Osteoblast (primary cell): ENCODE measurements at places on chromosomes 3 and 15.

DNA sequence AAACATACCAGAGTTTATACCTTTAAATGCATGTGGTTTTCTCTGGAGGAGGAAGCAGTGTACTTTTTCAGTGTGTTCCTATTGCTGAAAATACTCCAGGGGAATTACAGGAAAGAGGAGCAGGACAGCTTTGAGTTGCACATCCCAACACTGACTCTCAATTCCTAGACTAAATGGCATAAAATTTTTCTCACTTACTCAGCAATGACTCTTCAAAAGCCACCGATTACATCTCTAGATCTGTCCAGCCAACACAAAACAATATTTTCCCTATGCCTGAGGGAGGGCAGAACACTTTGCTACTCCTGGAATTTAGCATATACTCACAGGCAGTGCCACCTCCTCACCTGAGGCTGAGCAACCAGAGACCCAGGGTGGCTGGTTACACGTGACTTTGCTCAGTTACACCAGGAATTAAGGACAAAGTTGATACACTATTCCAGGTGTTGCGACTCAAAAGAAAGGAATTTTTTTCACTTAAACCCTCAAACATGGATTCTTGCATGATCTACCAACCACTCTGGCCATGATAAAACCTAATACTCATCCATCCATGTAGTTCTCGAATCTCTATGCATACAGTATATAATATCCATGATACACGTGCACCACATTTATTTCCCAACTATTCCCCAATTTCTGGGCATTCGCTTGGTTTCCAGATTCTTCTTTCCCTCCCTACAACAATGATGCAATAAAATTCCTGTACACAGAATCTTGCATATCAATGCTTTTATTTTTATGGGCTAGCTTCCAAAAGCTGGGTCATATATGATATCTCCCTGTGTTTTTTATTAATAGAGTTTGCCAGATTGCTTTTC is 194.6 kb downstream of the THRB start:
- DNase-seq = peak; percentile 38

- peak; percentile 10 for DNase-seq
These were observed 100.3 kb upstream of the LIPC start for GRCh38 chr15:58331560-58331912.

GRCh38 chr3:46061887-46062286 is 34.6 kb upstream of the XCR1 start:
- no peak for DNase-seq

DNA sequence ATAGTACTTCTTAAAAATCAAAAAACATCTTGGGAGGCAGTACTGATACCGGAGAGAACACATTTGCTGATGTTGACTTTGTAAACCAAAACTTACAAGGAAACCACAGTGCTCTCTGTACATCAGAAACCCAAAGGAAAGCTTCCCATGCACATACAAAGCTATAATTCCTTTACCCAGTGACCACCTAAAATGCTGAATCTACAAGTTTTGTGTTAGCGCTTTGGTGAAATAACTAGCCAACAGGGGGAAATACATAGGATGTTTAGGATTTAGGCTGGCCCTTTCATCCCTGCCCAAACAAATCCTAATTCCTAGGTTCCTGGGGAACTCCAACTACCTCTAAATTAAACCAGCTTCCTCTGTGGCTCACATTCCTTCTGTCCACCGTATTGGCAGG is 15.3 kb upstream of the SPG21 start:
- no peak for DNase-seq

DNA sequence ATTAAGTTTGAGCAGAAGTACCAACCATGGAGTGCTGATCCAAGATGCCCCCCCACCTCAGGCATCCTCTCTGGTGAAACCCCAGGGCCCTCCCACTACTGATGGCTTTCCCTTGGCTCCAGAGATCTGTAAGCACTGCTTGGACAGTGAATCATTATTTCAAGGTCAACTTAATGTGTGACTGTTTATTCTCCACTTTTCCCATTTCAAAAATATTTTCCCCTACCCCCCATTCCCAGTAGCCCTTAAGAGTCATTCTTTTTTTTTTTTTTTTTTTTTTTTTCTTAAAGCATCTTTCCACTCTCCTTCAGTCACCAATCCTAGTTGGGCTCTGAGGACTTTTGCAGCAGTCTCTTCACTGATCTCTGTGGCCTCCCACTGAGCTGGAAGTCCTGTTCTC is 82.6 kb downstream of the PCCB start:
- DNase-seq = peak; percentile 87
